ENCODE measurements at places on chromosomes 13 and 19.

- H3K4me3 ChIP-seq: no peak overlapping the region
- H3K4me1 ChIP-seq: no peaks in the 10 kb centered on the region
- H3K27ac ChIP-seq: no peak overlapping the region
- no peaks in the 10 kb centered on the region for H3K27me3 ChIP-seq
- no peaks in the 10 kb centered on the region for H3K36me3 ChIP-seq
- DNase-seq: no peak
Measured at GRCh38 chr13:110403315-110403714, 96.2 kb downstream of the COL4A2 start.

GRCh38 chr19:17560205-17560595 is 4.8 kb downstream of the COLGALT1 start:
- DNase-seq: no peak
- H3K4me1 ChIP-seq: peaks cover 12% of the 10 kb centered on the region
- H3K27me3 ChIP-seq: no peaks in the 10 kb centered on the region
- H3K36me3 ChIP-seq: peaks cover 5% of the 10 kb centered on the region
- H3K27ac ChIP-seq: no peak overlapping the region

- DNase-seq: peak; percentile 55
- H3K27ac ChIP-seq: peak overlapping the region; percentile 5
- peaks cover 12% of the 10 kb centered on the region for H3K4me1 ChIP-seq
- no peaks in the 10 kb centered on the region for H3K36me3 ChIP-seq
- H3K4me3 ChIP-seq: no peak overlapping the region
Measured at GRCh38 chr13:41054212-41054877, 7.0 kb upstream of the WBP4 start.

- no peaks in the 10 kb centered on the region for H3K36me3 ChIP-seq
- no peak overlapping the region for H3K27ac ChIP-seq
- no peaks in the 10 kb centered on the region for H3K27me3 ChIP-seq
- H3K4me1 ChIP-seq: no peaks in the 10 kb centered on the region
- DNase-seq: no peak
Measured at GRCh38 chr13:58704953-58705352, 1073.4 kb downstream of the PCDH17 start.

GRCh38 chr13:91360246-91360751 is 12.8 kb downstream of the MIR17HG start:
- no peaks in the 10 kb centered on the region for H3K27me3 ChIP-seq
- no peak for DNase-seq
- H3K36me3 ChIP-seq: no peaks in the 10 kb centered on the region
- no peaks in the 10 kb centered on the region for H3K4me1 ChIP-seq
- no peak overlapping the region for H3K27ac ChIP-seq

DNA sequence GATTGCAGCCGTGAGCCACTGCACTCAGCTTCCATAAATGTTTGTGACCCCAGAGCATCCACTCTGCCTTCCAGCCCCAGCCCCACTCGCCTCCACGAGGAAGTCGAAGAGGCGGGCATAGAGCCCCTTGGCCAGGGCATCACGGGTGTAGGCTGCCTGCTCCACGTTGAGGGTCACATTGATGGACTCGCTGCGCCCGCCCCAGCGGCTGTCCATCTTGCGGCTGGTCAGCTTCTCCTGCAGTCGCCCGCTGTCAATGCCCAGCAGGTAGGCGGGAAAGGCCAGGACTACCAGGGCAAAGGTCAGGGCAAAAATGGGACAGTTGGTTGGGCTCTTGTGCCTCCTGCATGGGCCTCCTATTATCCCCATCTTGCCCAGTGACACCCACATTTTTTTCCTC is 27.2 kb downstream of the MYO1F start:
- no peak overlapping the region for H3K4me3 ChIP-seq
- no peak for DNase-seq
- no peak overlapping the region for H3K27ac ChIP-seq
- H3K4me1 ChIP-seq: no peaks in the 10 kb centered on the region

DNA sequence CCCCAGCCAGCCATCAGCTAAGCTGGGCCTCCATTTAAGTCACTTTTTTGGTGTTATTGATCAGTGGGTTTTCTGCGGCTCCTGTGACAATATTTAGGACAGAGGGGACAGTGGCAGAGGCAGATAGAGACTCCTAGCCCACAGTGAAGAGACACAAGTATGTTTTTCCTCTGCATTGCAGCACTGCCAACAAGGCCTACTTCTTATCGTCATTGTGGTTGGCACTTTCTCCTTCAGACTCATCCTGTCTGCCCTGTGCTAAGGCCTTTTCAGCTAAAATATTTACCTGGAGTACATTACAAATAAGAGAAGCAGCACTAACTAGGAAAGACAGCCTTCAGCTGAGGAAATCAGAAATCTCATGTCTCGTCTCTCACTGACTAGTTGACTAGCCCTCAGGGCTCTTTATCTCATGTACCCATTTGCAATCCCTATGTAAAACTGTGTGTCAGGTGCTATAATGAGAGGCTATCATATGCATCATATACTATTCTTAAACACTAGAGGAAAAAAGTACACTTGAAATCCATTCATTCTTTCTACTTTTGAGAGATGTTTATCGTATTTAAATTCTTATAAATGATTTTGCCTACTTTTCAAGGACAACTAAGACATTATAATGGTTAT is 62.2 kb downstream of the ZAR1L start:
- no peaks in the 10 kb centered on the region for H3K36me3 ChIP-seq
- H3K27me3 ChIP-seq: no peaks in the 10 kb centered on the region
- no peak for DNase-seq
- no peak overlapping the region for H3K4me3 ChIP-seq
- no peaks in the 10 kb centered on the region for H3K4me1 ChIP-seq
- no peak overlapping the region for H3K27ac ChIP-seq

GRCh38 chr13:20411638-20412342 is 113.9 kb downstream of the CRYL1 start:
- H3K4me1 ChIP-seq: peaks cover 13% of the 10 kb centered on the region
- H3K27ac ChIP-seq: no peak overlapping the region
- H3K27me3 ChIP-seq: no peaks in the 10 kb centered on the region

- no peak overlapping the region for H3K4me3 ChIP-seq
- H3K27ac ChIP-seq: no peak overlapping the region
- H3K4me1 ChIP-seq: no peaks in the 10 kb centered on the region
- no peaks in the 10 kb centered on the region for H3K27me3 ChIP-seq
- H3K36me3 ChIP-seq: no peaks in the 10 kb centered on the region
- no peak for DNase-seq
Measured at GRCh38 chr13:83125791-83126190, 756.5 kb downstream of the SLITRK1 start.

DNA sequence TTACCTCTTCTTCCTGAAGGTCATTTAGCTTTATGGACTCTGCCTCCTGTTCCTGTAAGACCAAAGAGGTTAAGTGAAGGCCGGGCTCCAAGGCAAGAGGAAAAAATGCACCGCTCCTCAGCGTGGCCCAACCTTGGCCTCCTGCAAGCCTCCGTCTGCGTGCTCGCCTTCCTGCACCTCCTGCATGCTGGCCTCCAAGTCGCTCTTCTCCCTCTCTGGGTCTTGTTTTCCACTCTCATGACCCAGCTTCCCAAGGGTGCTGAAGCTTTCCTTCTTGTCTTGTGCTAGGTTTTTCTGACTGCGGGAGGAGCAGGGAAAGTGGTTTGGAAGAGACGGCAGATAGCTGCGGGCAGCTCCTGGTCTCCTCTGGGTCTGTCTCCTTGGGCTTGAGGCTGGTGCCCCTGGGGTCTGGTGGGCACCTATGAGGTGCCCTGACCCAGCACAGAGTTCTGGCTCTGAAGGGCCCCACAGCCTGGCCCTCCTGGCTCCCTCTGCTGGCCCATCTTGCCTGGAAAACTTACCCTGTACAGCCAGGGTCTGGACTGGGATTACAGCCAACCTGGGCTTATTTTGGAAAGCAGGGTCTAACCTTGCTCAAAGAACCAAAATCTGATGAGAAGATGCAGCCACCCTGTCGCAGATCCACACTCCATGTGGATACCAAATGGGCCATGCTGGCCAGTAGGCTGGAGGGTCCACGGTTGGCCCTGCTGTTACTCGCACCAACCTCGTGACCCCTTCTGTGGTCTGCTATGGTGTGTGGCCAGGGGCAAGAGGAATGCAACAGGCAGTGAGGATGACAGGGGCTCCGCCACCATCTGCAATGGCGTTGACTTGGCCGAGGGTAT is 5.2 kb downstream of the C13orf46 start:
- H3K27me3 ChIP-seq: no peaks in the 10 kb centered on the region
- H3K36me3 ChIP-seq: no peaks in the 10 kb centered on the region
- H3K4me1 ChIP-seq: no peaks in the 10 kb centered on the region
- DNase-seq: no peak
- no peak overlapping the region for H3K4me3 ChIP-seq
- no peak overlapping the region for H3K27ac ChIP-seq

DNA sequence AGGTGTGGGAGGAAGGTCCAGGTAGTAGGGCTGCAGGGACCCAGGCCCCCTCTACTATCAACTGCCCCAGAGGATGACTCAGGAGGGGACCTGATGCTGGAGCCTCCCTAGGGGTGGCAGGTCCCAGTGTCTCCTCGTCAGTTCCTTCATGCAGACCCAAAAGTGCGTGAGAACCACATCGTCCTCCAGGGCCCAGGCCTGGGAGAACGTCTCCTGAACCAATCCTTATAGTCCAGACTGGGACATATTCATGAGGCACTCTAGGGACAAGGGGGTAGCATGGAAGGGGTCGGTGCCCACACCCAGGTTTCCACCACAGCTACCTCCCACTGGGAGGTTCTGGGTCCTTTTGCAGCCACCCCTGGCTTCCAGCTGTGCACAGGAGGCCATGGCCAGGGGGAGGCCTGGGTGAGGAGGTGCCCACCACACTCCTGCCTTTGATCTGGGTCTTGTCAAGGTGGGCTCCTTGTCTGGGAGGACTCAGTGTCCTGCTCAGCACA is 38.0 kb upstream of the TPM4 start:
- H3K27me3 ChIP-seq: no peaks in the 10 kb centered on the region
- no peaks in the 10 kb centered on the region for H3K36me3 ChIP-seq
- H3K4me1 ChIP-seq: no peaks in the 10 kb centered on the region
- no peak overlapping the region for H3K27ac ChIP-seq

Data from naive thymus-derived CD4-positive, alpha-beta T cell (primary cell).